Adrenal gland (tissue), 19 donors: ENCODE measurements at places on chromosomes 1 and 21. TPM values are rescaled to one million over a fixed set of nuclear protein-coding genes. Genes with fewer than 3 reads are reported as not detected.

Gene DOP1B
- 6.6 TPM for total RNA-seq

- DNase-seq, result no peak
These were observed 357.0 kb downstream of the TTLL7 start for GRCh38 chr1:83641796-83642443.

- no peak for DNase-seq
These were observed 178.3 kb downstream of the KCNJ6 start for GRCh38 chr21:37737996-37738395.

DNA sequence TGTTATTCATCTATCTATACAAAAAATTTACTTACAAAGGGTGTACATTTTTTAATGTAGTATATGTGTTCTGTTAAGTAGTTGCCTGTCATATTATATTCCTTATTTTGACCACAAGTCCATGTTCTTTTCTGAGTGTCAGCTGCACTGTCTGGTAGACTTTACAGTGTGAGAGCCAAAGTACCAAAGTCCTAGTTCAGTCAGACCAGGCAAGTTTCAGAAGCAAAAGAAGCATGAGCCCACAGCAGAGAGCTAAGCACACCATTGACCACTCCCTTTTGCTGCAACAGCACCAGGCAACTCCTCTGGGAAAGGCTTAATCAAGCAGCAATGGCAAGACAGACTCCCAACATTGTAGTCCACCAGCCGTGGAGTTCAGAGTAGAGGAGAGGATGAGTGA is 631.9 kb upstream of the PKN2 start:
- no peak for DNase-seq

GRCh38 chr1:104195395-104195794 is 445.7 kb downstream of the AMY1C start:
- DNase-seq, result no peak

DNA sequence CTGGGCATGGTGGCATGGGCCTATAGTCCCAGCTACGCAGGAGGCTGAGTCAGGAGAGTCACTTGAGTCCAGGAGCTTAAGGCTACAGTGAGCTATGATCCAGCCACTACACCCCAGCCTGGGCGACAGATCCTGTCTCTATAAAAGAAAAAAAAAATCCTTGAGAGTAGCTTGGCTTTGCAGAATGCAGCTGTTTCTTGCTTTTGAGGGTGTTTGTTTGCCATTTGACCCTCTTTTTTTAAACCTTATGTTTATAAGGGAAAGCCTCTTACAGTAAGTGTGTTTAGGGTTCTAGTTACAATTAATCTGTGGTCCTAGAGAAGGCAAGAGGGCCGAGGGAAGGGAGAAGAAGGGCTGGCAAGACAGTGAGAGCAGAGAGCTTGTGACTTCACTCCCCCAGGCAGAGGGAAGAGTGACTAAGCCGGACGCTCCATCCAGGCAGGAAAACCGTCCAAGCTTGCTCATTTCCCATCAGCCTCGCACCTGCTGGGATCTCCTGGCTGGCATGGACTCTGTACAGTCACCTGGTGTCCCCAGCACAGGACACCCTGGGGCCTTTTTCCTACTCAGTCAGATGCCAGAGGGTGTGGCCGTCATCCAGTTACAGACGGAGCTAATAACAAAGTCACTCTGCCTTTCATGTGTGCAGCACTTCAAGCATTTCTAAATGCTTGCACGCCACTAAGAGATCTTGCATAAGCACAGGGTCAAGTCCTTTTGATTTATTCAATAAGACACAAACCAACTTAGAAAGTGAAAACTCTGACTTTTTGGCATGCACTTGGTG is 55.5 kb upstream of the PSEN2 start:
- DNase-seq, result peak; percentile 56

Gene CRYBG2
- total RNA-seq, result not detected

GRCh38 chr1:37755290-37755689 is 9.6 kb downstream of the EPHA10 start:
- no peak for DNase-seq

DNA sequence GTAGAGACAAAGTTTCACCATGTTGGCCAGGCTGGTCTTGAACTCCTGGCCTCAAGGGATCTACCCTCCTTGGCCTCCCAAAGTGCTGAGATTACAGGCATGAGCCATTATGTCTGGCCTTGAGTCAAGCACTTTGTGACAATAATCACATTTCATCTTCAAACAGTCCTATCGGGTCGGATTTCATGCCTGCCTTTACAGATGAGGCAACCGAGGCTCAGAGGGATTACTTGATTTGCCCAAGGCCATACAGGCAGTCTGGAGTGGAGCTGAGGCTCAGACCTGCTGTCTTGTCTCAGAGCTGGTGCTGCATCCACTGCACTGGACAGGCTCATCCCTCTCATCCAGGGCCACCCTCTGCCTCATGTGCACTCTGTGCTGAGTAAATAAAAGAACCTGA is 26.6 kb downstream of the FAM151A start:
- DNase-seq, result no peak

DNA sequence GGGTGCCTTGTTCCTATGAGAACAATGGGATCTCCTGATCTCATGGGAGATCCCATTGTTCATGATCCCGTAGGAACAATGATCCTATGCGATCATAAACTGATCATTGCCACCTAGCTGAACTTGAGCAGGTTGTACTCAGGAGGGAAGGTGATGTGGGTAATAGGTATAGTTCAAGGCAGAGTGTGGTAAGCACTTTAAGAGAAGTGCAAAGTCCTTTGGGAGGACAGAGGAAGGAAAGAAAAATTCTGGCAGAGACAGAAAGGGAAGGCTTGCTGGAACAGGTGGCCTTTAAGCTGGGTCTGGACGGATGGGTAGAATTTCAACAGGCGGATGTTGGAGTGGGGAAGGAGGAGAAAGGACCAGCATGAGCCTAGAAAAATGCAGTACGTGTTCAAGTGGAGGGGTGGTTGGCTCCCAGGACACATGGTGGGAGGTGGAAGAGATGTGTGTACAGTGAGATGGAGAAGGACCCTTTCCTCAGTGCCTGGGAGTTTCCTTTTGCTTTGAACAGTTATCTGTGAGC is 22.3 kb downstream of the GREM2 start:
- DNase-seq, result no peak

DNA sequence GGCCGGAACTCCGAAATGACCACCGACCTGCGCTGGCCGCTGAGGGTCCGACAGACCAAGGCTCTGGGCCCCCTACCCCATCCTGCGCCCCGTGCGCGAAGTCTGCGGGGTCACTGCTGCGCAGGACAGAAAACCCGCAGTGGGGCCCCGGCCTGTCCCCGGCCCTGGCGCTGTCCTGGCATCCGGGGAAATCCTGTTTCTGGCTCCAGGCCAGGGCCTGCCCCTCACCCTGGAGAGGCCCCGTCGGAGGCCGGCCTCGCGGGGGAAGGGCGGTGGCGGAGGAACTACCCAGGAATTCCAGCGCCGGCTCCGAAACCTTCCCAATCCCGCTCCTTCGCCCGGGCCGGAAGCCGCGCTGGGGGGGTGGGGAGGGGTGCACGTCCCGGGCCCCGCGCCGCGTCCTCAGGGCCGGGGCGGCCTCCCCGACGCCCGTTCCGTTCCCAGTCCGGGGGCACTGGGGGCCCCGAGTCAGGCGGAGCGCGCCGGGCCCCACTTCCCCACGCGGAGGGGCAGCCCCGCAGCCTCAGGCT is 77.0 kb downstream of the MORN1 start:
- peak; percentile 75 for DNase-seq

DNA sequence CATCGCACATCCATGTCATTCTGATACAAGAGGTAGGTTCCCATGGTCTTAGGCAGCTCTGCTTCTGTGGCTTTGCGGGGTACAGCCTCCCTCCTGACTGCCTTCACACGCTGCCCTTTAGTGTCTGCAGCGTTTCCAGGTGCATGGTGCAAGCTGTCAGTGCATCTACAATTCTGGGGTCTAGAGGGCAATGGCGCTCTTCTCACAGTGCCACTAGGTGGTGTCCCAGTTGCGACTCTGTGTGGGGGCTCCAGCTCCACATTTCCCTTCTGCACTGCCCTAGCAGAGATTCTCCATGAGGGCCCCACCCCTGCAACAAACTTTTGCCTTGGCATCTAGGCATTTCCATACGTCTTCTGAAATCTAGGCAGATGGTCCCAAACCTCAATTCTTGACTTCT is 138.2 kb upstream of the BRINP3 start:
- no peak for DNase-seq

DNA sequence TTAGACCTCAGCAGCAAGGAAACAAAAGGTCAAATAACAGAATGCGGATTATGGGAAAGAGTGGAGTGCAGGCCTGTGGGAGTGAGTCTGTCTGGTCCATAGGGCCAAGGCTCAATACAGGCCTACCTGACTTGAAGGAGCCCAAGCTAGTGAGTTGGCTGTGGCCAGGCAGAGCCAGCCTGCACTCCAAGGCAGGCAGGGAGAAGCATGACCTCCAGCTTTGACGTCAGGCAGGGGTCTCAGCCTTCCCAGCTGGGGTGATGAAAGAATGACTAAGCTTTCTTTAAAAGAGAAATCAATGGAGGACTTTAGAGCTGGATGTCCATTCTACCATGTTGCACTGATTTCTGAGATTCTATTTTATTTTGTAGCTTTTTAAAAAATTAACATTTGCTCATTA is 62.8 kb downstream of the RHOU start:
- no peak for DNase-seq

DNA sequence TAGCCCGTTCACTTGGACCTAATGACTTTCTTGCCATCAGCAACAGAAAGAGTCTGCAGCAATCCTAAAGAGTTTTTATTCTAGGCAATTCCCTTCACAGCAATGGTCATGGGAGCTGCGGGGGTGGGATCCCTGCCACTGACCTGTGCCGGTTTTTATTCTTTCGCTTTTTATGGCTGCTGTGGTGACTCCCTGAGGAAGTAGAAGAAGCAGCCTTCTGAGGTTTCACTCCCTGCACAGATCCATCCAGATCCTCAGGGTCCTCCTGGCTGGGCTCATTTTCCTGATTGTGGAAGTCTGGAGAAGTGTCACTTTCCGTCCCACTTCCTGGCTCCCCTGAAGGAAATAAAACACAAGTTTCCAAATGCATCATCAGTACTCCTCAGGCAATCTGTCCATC is 12.9 kb downstream of the MEAF6 start:
- no peak for DNase-seq

Gene SORT1
- 20.1 TPM for total RNA-seq

Gene IGSF5
- not detected for total RNA-seq
